Activated effector memory CD4-positive, alpha-beta T cell treated with anti-CD3 and anti-CD28 coated beads, Interleukin-2, amount 50 U/mL, for 16 hours (primary cell): ENCODE measurements at places on chromosomes 12 and 14.

- no peak for DNase-seq
Measured at GRCh38 chr12:31037931-31038330, 35.7 kb upstream of the DDX11 start.

DNA sequence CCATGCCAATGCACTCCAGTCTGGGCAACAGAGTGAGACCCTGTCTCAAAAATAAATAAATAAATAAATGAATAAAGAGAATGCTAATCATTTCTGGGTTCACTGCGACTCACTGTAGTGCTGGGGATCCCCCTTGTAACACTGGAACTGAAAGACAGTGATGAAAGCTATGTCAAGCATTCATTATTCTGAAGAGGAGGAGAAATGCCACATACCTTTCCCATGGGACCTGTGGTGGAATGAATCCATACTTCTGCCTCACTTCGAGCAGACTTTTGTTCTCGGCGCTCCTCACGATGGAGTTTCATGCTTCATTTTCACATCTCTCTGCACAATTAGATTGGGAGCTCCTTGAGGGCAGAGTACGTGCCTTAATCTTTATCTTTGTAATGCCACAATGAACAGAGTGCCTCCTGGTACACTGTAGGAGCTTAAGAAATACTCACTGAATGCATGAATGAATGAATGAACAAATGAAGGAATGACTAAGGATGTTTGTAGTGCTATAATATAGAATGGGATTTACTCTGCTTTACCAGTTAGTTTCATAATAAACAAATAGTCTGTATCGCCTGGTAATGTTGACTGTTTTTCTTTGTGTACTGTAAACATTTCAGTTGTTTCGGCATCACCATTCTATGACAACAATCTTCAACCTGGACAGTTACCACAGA lies 45.8 kb downstream of the DRAM1 start:
- no peak for DNase-seq

GRCh38 chr12:4145990-4146859 lies 127.3 kb upstream of the CCND2 start:
- DNase-seq: peak; percentile 87

- DNase-seq: peak; percentile 89
Measured at GRCh38 chr12:54390668-54391551, 6.4 kb upstream of the ZNF385A start.

DNA sequence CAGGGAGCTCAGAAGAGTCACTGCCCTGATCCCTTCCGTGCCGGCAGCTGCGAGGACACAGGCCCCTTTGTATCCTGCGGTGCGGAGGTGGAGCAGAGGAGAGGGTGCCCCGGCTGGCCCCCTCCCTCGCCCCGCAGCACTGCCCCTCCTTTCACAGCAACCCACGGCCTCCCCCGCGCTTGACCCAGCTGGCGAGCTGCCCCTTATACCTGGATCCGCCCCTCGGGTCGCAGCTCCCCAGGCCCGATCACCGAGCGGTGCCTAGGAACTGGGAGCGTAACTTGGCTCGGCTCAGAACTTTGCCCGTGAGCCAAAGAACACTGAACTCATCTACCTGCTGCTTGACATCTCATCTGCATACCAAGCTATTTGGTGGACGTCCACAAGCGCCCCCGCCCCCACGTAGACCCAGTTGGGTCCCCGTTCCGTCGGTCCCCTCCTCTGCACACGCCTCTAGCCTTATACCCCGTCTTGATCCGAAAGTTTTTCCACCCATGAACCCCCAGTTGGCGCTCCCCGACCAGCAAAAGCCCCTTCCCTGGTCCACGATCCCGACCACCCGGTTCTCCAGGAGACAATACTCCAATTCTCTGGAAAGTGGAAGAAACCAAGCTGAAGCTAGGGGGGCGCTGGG lies 697 bp upstream of the DNAJC14 start:
- DNase-seq: peak; percentile 75

DNA sequence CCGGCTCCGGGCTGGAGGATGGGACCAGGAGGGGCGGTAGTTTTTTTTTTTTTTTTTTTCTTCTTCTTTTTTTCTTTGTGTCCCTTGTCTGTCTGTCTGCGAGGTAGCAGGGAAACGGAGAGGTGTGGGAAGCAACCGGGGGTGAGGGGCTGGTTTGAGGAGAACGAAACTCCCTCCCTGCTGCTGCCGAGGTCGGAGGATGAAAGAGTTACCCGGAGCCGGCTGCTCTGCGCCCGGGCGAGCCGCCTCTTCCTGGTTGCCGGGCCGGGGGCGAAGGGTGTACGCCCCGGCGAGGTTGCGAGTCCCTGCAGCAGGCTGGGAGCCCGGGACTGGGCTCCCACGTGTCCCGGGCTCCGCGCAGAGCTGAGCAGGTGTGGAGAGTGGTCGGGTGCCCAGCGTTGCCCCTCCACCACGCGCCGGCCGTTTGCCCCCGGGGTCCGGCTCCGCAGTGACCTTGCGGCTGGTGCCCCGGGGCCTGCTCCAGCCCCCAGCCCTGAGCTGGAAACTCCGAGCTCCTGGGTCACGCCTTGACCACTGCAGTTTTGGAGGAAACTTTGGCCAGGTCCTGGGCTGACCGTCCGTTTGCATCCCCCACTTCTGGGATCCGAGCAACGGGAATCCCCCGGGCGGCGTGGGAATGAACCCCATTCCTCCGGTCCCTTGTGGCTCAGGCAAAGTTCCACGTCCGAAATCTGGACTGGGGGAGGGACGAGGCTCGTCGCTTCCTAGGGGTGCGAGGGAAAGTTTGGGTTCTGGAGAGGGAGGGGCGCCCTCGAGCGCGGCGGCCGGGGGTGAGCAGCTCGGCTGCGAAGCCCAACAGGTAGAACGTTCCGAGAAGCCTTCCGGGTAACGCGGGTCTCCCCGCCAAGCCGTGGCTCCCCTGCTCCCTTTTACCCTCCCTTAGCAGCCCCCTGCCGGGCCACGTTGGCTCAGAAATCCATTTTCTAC lies 1.3 kb downstream of the CHST11 start:
- DNase-seq: peak; percentile 85

DNA sequence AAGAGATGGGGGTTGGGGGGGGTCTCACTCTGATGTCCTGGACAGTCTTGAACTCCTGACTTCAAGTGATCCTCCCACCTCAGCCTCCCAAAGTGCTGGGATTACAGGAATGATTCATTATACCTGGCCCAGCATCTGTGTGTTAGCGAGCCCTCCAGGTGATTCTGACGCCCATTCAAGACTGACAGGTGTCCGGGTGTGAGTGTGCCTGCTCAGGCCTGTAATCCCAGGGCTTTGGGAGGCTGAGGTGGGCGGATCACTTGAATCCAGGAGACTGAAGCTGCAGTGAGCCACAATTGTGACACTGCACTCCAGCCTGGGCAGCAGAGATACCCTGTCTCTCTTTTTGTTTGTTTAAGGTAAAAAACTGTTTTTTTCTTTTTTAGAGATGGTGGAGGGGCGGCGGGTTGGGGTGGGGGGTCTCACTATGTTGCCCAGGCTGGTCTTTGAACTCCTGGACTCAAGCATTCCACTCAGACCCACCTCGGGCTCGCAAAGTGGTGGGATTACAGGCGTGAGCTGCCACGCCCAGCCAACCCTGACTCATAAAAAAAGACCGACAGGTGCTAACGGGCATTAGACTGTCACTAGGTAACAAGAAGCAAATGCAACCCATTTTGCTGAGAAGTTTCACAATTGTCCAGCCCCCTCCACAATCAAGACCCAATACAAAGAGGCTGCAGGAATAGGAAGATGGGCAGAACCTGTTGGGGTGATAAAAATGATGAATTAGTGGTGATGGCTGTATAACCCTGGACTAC lies 4.7 kb downstream of the VSIG10 start:
- no peak for DNase-seq
